IgD-negative memory B cell (primary cell): ENCODE measurements at places on chromosomes 4 and X. TPM values are rescaled to one million over a fixed set of nuclear protein-coding genes. Genes with fewer than 3 reads are reported as not detected.

APLN gene
- polyA plus RNA-seq, result not detected

MYOZ2 gene
- not detected for polyA plus RNA-seq

USP26 gene
- polyA plus RNA-seq, result not detected

MAP3K15 gene
- not detected for polyA plus RNA-seq

CENPI gene
- polyA plus RNA-seq, result 0.35 TPM

F8A3 gene
- 2.5 TPM for polyA plus RNA-seq

GPR82 gene
- 0.34 TPM for polyA plus RNA-seq

NUDT10 gene
- 0.33 TPM for polyA plus RNA-seq

HSFX3 gene
- not detected for polyA plus RNA-seq

DGKK gene
- 0.05 TPM for polyA plus RNA-seq

ERAS gene
- polyA plus RNA-seq, result not detected

NEIL3 gene
- not detected for polyA plus RNA-seq

KLHL4 gene
- not detected for polyA plus RNA-seq

CNKSR2 gene
- 4.0 TPM for polyA plus RNA-seq

PNCK gene
- polyA plus RNA-seq, result not detected

NOX1 gene
- not detected for polyA plus RNA-seq

TMSB15A gene
- not detected for polyA plus RNA-seq

TNIP2 gene
- 54.5 TPM for polyA plus RNA-seq

GAGE12F gene
- not detected for polyA plus RNA-seq

VSIG1 gene
- polyA plus RNA-seq, result 7.7 TPM

LUZP4 gene
- polyA plus RNA-seq, result not detected

GAGE12H gene
- not detected for polyA plus RNA-seq

FAM241A gene
- 1.2 TPM for polyA plus RNA-seq
